Urothelium cell line (cell line): ENCODE measurements at places on chromosomes 13 and 19.

GRCh38 chr13:98466634-98467236 lies 110.2 kb downstream of the STK24 start:
- DNase-seq: peak; percentile 42

DNA sequence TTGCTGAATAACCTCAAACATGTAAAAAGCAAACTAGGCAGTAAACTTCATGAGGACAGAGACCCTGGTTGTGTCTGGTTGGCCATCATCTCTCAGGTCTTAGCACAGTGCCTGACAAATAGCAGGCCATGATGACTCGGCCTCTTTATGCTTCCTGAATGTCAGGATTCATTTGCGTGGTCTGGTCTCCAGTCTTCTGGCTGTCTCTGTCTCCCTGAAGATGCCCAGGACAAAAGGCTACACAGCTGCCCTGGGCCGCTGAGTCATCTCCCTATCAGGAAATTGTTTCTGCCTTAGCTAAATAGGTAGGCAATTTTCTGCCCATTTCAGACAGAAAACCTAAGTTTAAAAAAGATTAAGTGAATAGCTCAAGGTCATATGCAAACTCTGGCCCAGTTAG lies 84.1 kb upstream of the FNDC3A start:
- peak; percentile 50 for DNase-seq

GRCh38 chr13:37906880-37907279 lies 37.3 kb upstream of the TRPC4 start:
- no peak for DNase-seq

- no peak for DNase-seq
Observed at GRCh38 chr19:47313754-47314295, 4.2 kb downstream of the C5AR1 start.

GRCh38 chr13:27425918-27426630 lies 1.7 kb downstream of the GTF3A start:
- peak; percentile 70 for DNase-seq

DNA sequence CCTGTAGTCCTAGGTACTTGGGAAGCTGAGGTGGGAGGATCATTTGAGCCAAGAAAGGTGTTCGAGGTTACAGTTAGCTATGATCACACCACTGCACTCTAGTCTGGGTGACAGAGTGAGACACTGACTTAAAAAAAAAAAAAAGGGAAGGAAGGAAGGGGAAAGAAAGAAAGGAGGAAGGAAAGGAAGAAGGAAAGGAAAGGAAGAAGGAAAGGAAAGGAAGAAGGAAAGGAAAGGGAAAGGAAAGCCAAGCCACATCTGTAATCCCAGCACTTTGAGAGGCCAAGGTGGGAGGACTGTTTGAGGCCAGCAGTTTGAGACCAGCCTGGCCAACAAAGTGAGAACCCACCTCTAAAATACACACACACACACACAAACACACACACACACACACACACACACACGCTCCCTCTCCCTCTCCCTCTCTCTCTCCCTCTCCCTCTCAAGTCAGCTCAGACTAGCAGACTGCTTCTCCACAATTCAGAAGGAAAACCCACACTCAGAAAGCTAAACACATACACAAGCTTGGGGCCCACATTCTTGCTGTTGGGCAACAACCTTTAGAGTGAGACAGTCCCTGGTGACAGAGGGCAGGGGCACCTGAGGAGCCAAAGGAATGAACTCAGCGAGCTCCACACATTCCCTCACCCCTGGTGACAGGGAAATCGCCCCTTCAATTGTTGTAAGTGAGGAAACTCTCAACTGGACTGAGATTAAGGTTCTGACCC lies 2.7 kb downstream of the ZNF709 start:
- DNase-seq: no peak

GRCh38 chr13:35818633-35819067 lies 312.5 kb downstream of the DCLK1 start:
- DNase-seq: peak; percentile 23

DNA sequence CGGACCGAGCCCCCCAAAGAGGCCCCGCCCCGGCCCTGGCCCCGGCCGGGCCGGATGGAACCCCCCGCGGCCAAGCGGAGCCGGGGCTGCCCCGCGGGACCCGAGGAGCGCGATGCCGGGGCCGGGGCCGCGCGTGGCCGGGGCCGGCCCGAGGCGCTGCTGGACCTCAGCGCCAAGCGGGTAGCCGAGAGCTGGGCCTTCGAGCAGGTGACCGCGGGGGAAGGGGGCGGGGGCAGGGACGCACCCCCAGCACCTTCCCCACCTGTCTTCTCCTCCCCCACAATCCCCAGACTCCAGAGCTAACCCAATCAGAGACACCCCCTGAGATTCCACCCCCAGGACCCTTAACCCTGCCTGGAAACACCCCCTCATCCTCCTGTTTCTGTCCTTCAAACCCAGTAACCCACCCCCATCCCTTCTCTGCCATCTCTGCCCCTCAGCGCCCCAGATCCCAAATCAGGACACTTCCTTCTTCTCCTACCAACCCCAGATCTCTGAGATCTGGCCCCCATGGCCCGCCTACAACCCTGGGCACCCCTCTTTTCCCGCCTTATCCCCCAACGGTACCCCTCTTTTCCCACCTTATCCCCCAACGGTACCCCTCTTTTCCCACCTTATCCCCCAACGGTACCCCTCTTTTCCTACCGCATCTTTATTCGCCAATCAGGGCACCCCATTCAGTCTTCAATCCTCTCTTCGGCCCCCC lies 505 bp downstream of the ZSWIM4 start:
- DNase-seq: no peak

DNA sequence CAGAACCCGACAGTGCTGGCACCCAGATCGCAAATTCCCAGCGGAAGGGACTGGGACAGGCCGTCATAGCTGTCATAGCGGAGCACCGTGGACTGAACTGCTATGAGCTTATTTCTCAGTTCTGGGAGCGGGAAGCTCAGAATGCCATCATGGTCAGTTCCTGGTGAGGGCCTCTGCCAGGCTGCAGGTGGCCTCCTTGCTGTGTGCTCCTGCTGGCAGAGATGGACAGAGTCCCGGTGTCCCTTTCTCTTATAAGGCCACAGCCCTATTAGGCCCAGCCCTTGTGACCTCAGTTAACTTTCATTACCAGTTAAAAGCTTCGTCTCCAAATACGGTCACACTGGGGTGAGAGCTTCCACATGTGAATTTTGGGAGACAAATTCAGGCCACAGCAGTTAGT lies 4.6 kb downstream of the ZNF444 start:
- no peak for DNase-seq

GRCh38 chr19:32829345-32829896 lies 40.1 kb downstream of the SLC7A9 start:
- DNase-seq: no peak

GRCh38 chr13:66803808-66804456 lies 426.2 kb downstream of the PCDH9 start:
- DNase-seq: no peak

- DNase-seq: no peak
Observed at GRCh38 chr13:96772426-96772825, 221.8 kb downstream of the OXGR1 start.

DNA sequence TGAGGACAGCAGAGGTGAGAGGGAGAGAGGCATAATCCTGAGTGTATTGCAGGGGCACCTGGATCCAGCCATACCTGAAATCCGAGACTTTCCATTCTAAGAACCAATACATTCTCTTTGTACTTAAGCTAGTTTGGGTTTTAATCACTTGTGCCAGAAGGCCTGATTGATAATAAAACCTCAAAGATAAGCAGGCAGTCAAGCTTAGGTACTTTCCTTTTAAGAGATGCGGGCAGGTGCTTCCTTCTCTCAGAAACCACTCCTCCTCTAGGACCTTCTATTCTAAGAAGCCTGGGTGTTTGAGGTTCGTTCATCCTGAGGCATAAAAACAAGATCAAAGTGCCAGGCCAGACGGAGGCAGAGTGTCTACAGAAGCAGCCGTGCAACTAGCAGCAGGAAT lies 22.2 kb downstream of the FAM187B start:
- no peak for DNase-seq

DNA sequence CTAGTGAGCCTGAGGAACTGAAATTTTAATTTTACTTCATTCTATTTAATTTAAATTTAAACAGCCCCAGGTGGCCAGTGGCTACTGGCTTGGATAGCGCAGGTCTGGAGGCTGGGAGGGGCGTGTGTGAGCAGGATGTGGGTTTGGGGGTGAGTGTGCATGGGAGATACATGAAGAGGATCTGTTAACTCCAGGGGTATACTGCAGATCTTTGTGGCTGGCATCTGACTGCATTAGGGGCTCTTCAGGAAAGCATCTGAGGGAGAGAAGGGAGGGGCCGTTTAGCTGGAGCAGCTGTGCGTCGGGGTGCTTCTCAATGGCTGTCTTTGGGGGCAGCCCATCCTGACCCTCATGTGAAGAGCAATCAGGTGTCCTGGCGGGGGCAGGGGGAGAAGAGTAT lies 6.8 kb downstream of the SHANK1 start:
- no peak for DNase-seq

- no peak for DNase-seq
Observed at GRCh38 chr19:6587998-6588507, 2.9 kb downstream of the CD70 start.

DNA sequence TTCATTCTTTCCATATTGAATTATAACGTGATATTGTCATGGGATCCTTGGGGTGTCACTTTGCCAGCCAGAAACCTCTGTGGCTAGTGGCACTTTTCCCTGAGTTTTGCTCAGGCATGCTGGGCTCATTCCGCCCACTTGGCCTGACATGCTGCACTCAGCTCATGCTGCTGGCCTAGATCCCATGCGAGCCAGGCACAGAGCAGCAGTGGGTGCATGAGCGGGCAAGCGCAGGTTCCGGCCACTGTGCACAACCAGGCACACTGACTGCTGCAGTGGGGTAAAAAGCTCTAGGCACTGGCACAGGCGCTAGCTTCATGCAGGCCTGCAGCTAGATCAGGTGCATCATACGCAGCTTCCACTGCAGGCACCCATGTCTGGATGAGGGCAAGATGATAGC lies 221.2 kb downstream of the MAB21L1 start:
- no peak for DNase-seq

DNA sequence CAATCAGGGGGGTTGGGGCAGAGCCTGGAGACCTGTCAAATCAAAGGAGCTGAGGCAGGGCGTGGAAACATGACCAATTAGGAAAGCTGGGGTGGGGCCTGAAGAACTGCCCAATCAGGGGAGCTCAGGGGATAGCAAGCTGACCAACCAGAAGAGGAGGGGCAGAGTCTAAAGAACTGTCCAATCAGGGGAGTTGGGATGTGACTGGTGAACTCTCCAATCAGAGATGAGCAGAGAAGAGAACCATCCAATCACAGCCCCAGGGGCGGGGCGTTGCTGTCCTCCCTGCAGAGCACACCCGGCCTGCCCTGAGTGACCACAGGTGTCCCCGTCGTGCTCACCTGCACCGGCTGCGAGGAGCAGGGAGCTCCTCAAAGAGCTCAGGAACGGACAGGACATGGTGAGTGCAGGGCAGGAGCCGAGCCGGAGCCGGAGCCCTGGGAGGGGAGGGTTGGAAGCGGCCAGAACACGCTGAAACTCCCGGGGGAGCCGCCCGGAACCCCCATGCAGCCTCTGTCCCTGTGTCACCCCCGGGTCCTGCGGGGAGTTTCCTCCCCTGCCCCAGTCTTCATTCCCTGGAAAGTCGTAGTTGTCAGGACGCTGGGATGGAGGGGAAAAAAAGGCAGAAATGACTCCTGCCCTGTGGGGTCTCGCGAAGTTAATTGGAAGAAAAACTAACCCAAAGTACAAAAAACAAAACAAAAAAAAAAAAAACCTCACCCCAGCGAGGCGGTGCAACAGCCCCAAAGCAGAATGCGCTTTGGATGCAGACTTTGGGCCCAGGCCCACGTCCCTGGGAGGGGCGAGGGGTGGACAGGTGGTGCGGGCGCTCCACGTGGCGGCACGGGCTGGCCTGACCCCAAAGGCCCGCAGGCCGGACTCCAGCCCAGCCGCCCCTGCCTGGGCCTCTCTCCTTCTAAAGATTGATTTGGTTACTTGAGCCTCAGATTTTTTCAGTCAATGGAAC lies at the start of gene ZNF556:
Gene ZNF556 (plus strand): TSS at position 311 of the 967 bp plus-strand sequence. CDS start 87 bp downstream, at position 398.
- DNase-seq: peak; percentile 4

DNA sequence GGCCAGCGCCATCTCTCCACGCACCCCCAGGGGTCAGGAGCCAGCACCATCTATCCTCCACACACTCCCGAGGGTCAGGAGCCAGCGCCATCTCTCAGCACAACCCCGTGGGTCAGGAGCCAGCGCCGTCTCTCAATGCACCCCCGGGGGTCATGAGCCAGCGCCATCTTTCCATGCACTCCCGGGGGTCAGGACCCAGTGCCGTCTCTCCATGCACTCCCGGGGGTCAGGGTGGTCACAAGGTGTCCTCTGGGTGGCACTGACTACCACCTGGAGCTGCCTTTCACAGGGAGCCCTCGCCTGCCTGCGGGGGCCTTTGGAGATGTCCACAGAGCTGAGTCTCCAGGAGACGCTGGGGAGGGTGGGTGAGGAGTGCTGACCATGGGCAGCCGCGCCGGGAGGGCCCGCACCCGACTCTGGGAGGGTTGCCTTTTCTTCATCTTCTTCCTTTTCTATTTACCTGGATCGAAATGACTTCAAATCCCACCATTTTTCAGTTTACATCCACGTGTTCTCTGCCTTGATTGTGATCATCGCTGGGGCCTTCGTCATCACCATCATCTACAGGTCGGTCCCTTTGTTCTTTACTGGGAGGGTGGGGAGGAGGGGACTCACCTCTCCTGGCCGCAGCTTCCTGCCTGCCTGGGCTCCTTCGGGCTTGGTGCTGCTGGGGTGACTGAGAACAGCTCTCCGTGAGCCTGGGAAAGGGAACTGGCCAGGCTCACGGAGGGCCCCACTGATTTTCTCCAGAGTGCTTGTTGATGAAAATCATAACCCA lies 19.1 kb downstream of the TEX29 start:
- no peak for DNase-seq

- peak; percentile 18 for DNase-seq
Observed at GRCh38 chr19:37505958-37506386, 767 bp upstream of the ZNF793 start.

GRCh38 chr13:99433543-99434075 lies 67.7 kb upstream of the TM9SF2 start:
- DNase-seq: no peak

GRCh38 chr19:12689581-12690216 lies 1.9 kb downstream of the GNG14 start:
- no peak for DNase-seq

DNA sequence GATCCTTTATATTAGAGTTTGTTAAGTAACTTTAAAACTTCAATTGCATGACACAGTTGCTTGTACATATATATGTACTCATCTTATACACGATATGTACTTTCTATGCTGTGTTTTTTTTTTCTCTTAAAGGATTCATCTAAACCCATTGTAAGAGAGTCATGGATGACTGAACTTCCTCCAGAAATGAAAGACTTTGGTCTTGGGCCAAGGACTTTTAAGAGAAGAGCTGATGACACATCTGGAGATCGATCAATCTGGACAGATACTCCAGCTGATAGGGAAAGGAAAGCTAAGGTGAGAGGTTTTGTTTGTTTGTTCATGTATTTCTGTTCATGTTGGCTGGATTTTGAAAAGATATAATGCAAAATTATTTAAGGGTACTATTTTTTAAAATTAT lies 26.0 kb downstream of the GPALPP1 start:
- DNase-seq: no peak

DNA sequence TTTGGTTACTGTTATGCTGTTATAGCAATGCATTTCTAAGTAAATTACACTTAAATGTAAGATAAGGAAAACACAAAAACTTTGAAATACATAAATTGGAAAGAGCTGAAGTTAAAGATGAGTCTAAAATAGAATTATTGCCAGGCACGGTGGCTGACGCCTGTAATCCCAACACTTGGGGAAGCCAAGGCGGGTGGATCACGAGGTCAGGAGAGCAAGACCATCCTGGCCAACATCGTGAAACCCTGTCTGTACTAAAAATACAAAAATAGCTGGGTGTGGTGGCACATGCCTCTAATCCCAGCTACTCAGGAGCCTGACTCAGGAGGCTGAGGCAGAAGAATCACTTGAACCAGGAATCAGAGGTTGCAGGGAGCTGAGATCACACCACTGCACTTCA lies 905.4 kb upstream of the GPC6 start:
- no peak for DNase-seq
